Head of caudate nucleus (tissue), 42 donors: ENCODE measurements at places on chromosomes 12 and 14.
A peak's percentile ranks its signal among the peaks of the same experiment; 100 is the strongest.

GRCh38 chr14:90697577-90698206 lies 118.5 kb downstream of the TTC7B start:
- DNase-seq: peak; percentile 88

DNA sequence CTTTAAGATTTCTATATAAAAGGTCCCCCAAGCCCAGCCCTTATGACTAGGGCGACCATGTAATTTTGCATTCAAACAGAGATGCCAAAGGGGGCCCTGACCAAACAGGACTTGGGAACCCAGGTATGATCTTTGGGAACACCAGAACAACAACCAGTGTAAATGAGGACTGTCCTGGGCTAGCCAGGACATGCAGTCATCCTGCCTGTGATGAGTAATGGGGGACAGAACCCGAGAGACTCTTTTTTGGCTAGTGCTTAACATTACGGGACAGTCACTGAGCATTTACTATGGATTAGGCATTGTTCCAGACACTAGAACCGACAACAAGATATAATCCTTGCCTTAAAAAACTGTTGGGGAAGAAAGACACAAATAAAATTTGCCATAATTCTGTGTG lies 337.3 kb downstream of the CACNA1C start:
- no peak for DNase-seq

- no peak for DNase-seq
These were observed 156.7 kb downstream of the TMTC3 start for GRCh38 chr12:88298761-88299242.

DNA sequence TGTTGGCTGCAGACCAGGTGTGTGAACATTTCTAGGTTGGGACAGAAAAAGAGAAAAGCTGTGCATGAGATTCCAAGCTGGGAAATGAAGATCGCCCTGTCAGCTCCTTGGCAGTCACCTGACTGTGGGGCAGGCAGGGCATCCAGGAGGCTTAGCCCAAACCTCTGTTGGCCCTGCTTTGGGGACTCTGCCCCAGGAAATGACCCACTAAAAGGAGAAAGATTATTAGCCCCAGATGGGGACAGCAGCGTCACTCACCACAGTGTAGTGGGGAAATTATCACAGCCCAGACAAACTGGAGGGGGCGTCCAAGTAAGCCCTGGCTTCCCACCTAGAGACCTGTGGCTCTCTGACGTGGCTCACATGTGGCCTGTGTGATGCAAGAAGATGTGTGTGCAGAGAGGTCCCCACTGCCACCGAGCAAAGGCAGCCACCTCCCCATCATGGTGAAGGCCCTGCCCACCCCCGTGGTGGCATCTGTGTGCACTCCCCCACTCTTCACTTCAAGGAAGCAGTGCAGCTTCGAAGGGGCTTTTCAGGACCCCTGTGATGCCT lies 39.1 kb downstream of the DIO3 start:
- no peak for DNase-seq

DNA sequence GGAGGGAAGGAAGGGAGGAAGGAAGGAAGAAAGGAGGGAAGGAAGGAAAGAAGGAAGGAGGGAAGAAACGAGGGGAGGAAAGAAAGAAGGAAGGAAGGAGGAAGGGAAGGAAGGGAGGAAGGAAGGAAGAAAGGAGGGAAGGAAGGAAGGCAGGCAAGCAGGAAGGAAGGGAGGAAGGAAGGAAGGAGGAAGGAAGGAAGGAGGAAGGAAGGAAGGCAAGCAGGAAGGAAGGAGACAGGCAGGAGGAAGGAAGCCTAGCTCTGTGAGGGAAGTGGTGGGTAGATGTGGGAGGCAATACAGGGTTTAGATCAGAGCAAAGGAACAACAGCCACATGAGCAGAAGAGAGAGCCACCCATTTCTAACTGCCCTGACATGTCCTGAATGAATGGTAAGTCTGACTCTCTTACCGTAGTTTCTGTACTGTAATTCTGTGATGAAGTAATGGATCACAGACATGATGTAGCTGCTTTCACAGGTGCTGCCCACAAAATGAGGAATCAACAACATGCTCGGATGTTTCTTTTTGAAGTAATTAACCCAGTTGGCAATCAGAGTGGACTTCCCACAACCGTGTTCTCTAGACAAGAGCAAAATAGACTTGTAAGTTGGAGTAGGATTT lies 24.4 kb upstream of the HSP90B1 start:
- DNase-seq: no peak

- no peak for DNase-seq
These were observed 105.1 kb upstream of the SEL1L start for GRCh38 chr14:81638656-81639280.

- DNase-seq: no peak
These were observed 49.2 kb upstream of the SGPP1 start for GRCh38 chr14:63777024-63777423.

GRCh38 chr12:69701826-69702225 lies 2.7 kb upstream of the BEST3 start:
- DNase-seq: peak; percentile 44

DNA sequence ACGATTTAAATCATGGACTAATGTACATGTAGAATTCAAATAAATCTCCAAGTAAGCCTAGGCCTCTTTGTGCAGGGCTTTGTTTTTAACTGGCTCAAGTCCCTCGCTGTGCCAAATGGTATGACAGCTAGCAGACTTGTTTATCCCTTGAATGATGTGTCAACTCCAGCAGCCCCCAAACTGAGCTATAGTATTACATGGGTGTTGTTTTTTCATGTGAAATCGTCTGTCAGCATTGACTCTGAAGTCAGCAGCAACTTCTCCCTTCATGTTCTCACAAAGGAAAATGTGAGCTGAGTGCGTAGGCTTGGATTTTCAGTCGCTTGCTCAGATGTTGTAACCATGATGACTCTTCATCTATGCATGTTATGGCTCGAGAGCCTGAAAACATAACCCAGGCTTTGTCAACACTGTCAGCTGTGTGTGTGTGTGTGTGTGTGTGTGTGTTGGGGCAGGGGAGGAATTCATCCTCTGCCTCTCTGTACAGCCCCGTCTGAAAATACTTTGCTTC lies 73.3 kb downstream of the PTHLH start:
- no peak for DNase-seq

GRCh38 chr12:42482041-42482747 lies 107.4 kb downstream of the PRICKLE1 start:
- no peak for DNase-seq

- DNase-seq: no peak
These were observed 196.6 kb upstream of the TMTC1 start for GRCh38 chr12:29980304-29980703.

DNA sequence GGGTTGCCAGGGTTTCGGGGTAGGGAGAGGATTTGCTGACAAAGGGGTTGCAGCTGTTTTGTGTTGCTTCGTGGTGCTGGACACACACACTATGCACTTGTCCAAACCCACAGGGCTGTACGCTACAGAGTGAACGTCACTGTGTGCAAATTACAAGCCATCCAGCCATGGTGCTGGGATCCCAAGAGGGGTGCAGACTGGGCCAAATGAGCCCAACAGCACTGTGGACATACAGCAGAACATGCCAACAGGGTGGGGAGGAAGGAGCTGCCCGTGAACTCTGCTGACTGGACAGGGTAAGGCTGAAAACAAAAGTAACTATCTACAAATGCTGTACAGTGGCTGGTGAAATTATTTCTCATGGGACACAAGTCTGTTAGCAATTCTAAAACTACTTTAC lies 25.2 kb downstream of the POLE start:
- no peak for DNase-seq

DNA sequence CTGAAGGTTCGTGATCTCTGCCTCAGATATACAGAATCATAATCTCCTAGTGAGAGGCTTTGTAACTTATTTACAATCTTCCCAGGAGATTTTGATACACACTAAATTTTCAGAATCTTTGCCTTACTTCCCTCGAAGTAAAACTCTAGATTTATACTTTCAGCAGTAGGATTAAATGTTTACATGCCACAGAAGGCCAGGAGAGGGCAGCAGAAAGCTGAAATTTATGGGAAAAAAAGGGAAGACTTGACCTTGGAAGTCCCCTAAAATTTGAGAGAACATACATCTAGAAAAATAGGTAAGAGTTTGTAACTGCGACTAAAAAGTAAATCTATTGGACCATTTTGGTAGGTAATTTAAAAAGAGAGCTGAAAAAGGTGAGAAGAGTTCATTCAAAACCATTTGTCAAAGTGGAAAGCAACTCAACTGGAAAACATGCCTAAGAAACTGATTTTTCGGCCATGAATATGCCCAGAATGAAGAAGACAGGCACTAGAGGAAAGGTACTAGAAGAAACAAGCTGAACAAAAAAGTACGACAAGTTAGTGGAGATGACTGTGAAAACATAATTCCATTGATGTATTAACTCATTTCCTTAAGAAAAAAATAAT lies 242.0 kb upstream of the MDGA2 start:
- peak; percentile 12 for DNase-seq

GRCh38 chr12:70823182-70823976 lies 97.2 kb downstream of the PTPRR start:
- no peak for DNase-seq

GRCh38 chr12:62888454-62889110 lies 46.4 kb downstream of the PPM1H start:
- no peak for DNase-seq

DNA sequence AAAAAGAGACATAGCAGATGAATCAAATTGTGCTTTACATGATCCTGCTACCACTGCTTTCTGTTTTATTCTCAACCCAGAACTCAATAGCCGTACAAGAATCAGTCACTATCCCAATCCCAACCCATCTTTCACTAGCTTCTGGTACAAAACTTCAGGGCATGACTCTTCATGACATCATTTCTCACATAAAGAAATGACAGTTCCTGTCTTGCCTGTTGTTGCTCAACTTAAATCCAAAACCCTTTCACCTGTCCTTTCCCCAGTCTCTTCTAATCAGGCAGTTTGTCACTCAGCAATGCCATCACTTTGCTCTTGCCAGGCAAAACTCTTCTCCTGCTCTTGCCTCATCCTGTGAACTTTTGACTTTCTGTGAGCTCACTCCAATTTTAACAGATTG lies 962.8 kb downstream of the GALC start:
- DNase-seq: no peak

GRCh38 chr14:75702616-75703261 lies 41.7 kb downstream of the TTLL5 start:
- DNase-seq: no peak

DNA sequence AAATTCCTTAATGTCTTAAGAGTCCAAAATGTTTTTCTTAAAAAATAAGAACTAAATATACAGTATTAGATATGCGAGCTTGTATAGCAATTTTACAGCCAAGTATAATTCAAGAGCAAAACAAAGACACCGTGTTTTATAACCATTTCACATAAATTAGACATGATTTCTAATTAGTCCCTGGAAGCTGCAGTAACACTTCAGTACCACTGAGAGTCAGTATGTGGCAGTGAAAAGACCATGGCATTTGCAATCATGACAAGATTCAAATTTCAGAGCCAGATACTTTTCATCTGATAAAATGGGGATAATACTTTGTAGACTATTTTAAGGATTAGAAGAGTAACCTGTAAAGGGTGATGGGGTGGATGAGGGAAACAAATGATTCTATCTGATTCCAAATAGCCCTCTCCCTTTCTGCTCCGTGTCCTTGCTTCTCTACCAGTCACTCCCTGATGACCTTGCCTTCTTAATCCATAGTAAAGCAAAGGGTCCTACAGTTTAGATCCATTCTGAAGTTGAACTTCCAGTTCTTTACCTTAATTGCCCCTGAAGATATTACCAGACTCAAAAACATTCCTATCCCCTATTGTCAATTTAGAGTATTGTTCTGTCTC lies 145.4 kb upstream of the ABCD2 start:
- no peak for DNase-seq

DNA sequence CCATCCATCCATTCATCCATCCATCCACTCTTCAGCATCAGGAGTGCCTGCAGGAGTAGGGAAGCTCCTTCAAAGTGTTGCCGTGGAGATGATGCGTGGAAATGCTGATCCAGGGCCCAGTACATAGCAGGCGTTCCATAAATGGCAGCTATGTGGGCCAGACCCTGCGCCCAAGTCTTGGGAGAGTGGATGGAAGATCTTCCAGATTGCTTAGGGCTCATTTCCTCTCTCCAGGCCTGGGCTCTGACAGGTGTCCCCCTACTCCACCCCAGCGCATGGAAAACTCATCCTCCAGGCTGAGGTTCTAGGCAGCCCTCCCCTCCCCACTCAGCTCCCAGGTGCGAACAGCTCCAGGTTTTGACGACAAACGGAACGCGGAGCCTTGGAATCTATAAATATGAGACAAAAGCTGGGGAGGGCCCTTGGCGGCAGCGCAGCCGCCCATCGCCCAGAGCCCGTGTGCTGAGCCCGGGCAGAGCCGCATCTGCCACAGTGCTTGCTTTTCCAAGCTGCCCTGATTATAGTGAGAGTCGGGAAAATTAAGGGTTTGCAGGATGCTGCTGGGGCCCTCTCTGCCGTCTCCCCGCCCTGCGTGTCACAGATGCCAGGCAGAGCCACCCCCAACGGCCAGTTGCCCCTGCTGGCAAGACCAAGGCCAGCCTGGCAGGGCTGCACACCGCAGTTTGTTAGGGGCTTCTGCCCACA lies 1.6 kb downstream of the BEGAIN start:
- DNase-seq: peak; percentile 17

GRCh38 chr12:12790956-12791355 lies 5.5 kb downstream of the APOLD1 start:
- DNase-seq: no peak

DNA sequence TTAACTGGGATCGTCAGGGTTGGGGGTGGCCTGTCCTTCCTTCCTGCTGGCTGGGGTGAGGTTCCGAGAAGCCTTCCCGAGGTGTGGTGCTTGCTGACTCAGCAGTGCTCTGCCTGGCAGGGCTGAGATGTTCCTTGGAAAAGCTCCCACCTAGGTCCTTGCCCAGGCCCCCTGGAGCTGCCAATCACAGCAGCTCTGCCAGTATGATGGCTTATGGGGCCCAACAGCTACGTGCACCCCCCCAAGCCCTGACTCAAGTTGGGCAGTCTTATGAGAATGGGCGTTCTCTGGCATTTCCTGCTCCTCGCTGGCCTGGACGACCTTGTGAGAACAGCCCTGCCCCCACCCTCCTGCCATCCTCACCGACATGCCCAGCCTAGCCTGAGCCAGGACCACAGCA lies 292.2 kb upstream of the CRY1 start:
- no peak for DNase-seq

DNA sequence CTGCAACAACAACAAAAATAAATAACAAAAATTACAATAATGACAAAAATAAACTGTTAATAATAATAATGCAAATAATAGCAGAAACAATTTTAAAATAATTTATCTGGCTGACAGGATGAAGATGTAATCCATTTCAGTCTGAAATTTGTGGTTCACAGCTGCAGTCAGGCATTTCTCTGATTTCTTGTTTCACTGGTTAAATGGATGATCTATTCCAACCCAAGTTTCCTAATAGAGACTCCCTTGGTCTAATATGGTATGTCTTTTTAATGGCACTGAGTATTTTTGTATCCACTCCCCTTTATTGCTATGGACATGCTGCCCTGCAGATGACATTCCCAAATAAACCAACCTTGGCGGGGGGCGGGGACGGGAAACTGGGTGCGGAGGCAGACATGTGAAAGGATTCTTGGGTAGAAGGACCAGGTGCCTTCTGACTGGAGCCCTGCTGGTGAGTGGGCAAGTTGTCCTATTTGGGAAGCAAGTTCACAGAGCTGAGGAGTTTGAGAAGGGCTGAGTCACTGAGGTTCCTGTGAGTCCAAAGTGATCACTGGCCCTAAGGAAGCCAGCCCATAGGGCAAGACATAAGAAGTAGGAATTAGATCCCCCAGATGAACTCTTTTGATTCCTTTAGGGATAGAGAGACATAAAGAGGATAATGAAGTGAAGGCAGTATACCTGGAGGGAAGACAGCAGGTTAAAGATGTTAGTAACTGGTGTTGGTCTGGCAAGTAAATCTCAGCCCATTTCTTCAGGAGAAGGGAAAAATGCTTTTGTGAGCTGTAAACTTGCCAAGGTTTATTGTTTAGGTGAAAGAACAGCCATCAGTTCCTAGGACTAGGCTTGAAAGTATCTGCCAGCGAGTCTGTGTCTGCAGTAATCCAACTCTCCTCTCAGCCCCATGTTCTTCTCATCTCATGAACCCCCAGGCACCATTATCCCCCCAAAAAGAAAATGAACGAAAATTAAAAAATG lies 14.5 kb downstream of the FOXG1 start:
- no peak for DNase-seq
